ENCODE measurements at places on chromosomes 12 and 14. TPM values are rescaled to one million over a fixed set of nuclear protein-coding genes. Genes with fewer than 3 reads are reported as not detected.
A peak's percentile ranks its signal among the peaks of the same experiment; 100 is the strongest.

- DNase-seq, result peak; percentile 20
Observed at GRCh38 chr12:78403136-78403535, 461.4 kb upstream of the SYT1 start.

- no peak for DNase-seq
Observed at GRCh38 chr12:12047682-12048081, 23.1 kb upstream of the BCL2L14 start.

DNA sequence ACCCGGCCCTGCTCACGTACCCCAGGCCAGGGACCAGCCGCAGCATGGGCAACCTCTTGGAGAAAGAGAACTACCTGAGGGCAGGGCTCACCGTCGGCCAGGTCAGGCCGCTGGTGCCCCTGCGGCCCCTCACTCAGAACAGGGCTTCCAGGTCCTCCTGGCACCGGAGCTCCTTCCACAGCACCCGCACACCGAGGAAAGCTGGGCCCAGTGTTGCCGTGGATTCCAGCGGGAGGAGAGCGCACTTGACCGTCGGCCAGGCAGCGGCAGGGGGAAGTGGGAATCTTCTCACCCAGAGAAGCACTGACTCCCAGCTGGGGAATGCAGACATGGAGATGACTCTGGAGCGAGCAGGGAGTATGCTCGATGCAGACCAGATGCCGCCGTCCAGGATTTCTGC lies 7.9 kb upstream of the VAMP1 start:
- no peak for DNase-seq

DNA sequence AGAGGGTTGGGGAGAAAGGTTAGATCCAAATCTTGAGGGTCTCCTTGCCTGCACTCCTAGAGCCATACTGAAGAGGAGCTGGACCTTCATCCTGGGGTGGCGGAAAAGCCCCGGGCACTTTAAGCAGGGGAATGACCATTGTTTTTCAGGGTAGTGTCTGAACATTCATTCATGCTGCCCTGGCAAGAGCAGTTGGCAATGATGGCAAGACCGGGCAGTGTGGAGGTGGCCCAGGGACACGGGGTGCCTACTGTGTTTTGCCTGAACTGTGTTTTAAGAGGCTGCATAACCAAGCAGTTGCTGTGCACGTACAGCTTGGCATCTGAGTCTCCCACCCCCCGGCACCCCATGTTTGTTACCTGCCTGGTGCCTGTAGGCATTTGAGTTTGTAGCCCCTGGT lies 14.7 kb downstream of the TPCN1 start:
- no peak for DNase-seq

DNA sequence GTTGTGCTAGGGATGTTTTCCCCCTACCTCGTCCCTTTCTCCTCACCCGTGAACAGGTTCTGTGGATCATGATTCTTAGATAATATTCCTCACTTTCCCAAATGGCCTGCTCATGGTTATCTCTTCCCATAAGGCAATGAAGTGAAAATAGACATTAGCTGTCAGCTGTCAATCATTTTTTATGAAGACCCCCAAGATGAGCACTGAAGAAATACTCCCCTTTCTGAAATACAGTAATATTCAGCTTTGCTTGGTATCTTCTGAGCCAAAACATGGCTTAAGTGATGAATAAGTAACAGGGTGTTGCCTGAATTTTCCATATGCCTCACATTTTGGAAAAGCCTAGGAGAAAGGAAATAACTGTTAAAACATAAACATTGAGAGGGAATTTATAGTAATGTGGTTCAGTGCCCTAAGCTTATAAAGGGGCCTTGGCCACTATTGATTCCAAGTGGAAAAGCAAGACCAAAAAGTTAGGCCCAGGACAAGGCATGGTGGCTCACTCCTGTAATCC lies 70.7 kb upstream of the NAP1L1 start:
- no peak for DNase-seq

GRCh38 chr12:121334513-121335343 lies 17.5 kb downstream of the ANAPC5 start:
- peak; percentile 76 for DNase-seq

Gene DLK1
- not detected for total RNA-seq

Gene SPTSSA
- total RNA-seq, result 13.2 TPM

Gene NFATC4
- total RNA-seq, result 4.7 TPM

Gene CELA1
- not detected for total RNA-seq

Gene PLCZ1
- total RNA-seq, result not detected

Gene TMEM132D
- total RNA-seq, result not detected
